ENCODE measurements at places on chromosomes 7 and 10.

DNA sequence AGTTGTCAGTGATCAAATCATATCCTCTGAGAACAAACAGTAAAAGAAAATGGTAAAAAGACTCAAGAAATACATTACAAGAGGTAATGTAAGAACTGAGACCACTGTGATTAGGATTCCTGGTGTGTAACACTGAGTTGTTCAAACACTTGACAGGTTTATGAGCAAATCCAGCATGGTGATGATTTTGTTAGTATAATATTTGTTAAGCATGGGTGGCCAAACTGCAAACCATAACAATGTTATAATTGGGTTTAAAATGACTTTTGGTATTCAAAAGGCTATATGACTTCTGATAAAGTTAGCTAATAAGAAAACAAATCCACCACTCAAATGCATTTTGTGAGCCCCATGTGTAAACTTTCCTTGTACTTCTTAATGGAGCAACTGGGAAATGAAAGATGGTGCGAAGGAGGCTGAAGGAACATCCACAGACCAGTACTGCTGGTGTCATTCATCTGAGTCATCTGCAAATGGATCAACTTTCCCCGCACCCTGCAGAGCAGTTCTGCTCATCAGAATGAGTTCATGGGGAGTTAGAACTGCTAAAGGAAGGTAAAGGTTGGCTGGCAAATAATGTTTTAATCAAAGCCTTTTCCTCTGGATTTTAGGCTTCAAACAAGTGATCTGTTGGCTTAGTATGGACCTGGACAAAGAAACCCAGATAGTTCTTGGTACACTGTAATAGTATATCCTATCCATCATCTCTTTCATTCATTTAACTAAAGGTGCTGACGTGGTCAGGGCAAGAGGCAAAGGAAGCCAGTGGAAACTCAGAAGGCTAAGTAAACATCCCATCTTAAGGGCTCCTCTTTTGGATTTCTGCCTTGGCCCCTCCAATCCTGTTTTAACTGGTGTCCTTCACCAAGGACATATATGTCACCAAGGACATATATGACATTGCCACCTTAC lies 45.0 kb downstream of the AFAP1L2 start:
- no peak for DNase-seq

DNA sequence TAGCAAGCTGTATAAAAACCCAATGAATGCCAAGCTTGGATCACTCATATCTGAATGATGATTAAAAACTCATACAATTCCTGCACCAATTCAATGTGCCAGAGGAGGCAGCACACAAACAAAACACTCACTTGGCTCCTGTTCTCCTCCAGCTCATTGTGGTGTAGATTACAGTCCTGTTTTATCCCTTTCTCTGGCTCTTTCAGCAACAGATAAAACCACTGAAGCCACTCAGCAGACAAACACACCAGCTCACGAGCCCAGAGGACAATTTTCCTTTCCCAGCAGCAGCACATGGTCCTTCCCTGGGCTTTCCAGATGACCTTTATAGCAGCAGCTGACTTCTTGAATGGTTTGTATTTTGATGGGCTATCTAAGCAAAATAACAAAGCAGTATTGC lies 107.3 kb upstream of the STARD3NL start:
- no peak for DNase-seq

GRCh38 chr7:48090095-48090805 lies 1.2 kb downstream of the UPP1 start:
- no peak for DNase-seq

GRCh38 chr10:120516426-120516825 lies 59.4 kb downstream of the PLPP4 start:
- DNase-seq: no peak

DNA sequence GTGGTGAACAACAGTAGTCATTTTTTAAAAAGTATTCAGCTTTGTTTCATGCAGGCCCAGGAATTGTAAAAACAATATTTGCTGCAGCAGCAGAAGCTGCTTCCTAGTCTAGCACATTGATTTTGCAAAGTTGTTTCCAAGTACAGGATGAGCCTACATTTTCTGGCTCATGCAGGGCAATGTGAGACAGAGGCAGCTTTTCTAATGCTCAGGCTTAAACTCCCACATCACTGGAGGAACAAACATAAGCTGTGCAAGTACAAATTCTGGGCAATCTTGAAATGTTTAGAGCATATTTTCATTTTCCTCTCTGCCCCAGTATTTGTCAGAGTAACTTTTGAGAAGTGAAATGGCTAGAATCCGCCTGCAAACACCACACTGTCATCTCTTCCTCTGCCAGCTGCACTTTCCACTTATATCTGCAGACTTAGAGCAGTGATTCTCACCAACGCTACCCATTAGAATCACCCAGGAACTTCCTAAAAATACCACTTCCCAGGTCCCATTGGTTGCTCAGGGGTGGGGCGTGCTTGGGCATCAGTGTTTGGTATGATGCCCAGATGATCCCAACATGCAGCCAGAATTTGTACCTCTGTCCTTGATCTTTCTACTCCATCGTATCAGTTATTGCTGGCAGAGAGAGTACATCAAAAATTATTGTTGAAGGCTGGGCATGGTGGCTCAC lies 304.1 kb upstream of the LRGUK start:
- DNase-seq: no peak

GRCh38 chr7:32163141-32163806 lies 93.1 kb upstream of the PDE1C start:
- no peak for DNase-seq

- no peak for DNase-seq
These were observed 11.9 kb downstream of the YKT6 start for GRCh38 chr7:44212581-44213184.

GRCh38 chr10:110052916-110053315 lies 45.1 kb downstream of the ADD3 start:
- no peak for DNase-seq

DNA sequence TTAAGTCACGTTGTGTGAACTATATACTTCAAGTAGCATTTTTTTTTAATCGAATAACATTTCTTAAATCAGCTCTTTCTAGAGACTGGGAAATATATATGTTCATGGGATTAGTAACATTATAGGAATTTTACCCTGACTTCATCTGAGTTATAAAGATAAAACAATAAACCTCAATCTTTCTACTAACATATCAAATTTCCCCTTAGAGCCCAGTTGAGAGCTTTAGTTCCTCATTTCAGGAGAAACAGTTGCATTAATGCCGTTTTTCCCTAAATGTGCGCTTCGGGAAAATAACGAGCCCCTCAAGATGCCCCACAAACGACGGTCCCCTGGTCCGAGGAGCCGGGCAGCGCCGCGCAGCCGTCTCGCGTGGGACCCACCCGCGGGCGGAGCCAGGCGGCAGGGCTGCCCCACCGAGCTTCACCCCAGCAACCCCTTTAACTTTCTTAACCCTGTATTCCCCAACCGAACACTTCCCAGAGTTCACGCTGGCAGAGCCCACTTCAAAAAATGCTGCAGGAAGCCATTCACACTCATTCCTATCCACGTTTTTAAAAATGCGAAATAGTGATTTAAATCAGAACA lies 152.5 kb upstream of the YAE1 start:
- no peak for DNase-seq

DNA sequence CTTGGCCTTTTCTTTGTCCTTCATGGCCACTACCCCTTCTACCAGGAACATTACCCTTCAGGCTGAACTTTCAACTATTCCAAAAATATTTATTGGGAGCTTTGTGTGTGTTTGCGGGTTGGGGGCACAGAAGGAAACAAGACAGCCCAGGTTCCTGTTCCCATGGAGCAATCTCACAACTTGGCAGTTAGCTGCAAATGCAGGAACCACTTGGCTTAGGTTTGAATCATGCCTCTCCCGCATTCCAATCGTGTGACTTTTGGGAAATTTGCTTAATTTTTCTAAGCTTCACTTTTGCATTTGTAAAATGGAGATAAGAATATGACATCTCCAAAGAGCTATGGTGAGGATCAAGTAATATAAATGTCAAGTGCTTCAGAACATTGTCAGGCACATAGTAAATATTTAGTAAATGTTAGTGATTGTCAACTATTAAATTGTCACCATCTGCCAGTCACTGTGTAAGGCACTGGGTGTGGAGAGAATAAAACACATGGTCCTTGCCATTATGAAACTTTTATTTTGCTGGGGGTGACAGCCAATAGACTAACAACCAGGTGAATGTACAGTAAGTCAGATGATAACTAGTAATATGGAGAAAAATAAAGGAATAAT lies 277.1 kb downstream of the SNX13 start:
- DNase-seq: no peak

- no peak for DNase-seq
These were observed 296.5 kb upstream of the PHF14 start for GRCh38 chr7:10677211-10677610.

- no peak for DNase-seq
These were observed 21.0 kb upstream of the ITGB1 start for GRCh38 chr10:32979041-32979440.

- no peak for DNase-seq
These were observed 80.3 kb upstream of the UCN3 start for GRCh38 chr10:5284311-5285057.

GRCh38 chr7:7321681-7322080 lies 139.3 kb downstream of the C1GALT1 start:
- no peak for DNase-seq

- DNase-seq: no peak
These were observed 1.5 kb downstream of the UNC5B start for GRCh38 chr10:71213761-71214440.

GRCh38 chr10:78954689-78955088 lies 114.1 kb upstream of the ZMIZ1 start:
- no peak for DNase-seq

DNA sequence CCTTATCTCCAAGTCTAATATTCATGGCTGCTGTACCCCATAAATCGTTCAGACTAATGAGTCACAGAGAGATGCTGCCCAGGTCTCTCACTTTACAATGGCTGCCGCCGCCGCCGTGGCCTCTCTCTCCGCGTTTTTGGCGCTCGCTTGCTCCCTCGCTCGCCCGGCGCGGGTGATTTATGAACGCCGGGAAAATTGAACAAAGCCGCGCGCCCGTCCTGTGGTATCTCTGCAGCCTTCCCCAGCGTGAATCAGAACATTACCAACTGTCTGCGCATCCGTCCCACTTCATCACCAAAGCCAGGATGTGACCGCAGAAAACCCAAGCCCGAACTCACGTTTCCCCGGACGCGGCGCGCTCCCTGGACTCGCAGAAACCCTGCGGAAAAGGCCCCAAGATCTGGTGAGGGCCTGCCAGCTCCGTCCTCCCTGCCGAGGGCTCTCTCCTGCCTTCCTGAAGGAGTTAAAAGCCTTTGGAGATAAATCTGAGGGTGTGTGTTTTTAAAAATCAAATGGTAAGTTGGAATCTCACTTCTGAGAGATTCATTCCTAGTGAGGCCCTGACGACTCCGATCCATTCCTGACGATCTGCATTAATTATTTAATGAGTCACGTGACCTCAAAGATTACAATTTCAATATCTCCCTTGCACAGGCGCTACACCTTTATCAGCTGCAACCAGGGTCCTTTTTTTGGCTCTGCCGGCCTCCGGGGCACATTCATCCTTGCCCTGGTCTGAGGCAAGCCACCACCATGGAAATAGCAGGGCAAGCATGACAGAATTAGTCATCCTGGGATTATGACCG lies 6.3 kb downstream of the HOXA4 start:
- DNase-seq: no peak

DNA sequence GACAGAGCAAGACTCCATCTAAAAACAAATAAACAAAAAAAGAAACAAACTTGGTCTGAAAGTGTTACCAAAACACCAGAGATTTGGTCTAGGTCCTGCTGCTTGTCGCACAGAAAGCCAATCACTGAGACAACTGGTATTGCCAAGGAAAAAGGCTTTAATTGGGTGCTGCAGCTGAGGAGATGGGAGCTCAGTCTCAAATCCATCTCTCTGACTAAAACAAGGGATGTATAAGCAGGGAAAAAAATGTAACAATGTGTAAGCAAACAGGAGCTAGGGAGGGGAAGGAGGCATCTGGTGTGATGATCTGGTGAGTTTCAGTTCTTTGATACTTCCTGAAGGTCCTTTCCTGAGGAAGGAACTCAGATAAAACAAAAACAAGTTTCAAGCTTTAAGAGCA lies 8.4 kb upstream of the PDIA4 start:
- no peak for DNase-seq

DNA sequence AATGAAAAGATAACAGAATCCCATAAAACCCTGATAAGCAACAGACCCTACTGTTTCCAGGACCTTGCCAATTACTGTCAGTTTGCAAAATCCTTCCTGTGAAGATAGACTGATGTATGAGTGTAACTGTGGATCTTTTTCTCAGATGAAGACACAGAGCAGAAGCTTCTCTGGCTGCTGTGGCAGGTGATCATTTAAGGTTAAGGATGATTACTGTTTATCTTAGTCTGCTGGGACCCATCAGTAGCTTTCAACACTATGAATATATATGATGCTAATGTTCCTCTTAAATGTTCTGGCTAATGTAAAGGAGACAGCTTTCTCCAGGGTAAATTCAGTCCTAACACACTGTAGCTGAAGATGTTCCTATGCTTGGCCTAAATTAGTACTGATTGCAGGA lies 56.0 kb upstream of the CTTNBP2 start:
- no peak for DNase-seq

DNA sequence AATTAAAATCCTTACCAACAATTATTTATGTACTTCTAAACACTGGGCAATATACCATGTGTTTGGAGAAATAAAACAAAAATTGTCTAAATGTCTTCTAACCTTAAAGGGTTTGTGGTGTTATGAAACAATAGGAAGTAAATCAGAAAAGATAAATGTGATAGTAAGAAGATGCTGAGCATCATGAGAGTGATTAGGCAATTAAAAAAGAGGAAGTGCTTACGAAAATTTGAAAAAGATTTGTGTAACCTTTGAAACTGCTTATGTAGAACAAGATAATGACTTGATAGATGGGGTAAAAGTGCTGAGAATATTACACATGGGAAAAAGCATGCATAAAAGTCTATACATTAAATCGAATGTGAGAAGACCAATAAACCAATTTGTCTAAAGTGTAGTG lies 573.4 kb upstream of the CNTNAP2 start:
- no peak for DNase-seq

DNA sequence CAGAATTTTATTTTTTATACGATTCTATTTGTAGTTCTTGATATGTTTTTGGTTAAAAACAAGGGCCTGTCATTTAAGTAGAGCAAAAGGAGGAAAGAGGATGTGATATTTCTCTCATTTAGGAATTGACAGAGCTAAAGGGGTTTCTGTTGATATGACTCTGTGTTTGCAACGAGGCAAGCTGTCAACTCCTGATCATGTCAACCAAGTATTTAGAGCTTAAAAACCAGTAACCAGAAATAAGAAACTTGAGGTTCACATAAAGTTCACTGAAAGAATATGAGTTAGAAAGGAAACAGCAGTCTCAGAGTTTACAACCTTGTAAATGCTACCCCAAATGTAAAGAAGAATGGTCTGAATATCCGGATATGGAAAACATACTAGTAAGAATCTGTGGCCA lies 434.2 kb downstream of the PARD3 start:
- DNase-seq: no peak

DNA sequence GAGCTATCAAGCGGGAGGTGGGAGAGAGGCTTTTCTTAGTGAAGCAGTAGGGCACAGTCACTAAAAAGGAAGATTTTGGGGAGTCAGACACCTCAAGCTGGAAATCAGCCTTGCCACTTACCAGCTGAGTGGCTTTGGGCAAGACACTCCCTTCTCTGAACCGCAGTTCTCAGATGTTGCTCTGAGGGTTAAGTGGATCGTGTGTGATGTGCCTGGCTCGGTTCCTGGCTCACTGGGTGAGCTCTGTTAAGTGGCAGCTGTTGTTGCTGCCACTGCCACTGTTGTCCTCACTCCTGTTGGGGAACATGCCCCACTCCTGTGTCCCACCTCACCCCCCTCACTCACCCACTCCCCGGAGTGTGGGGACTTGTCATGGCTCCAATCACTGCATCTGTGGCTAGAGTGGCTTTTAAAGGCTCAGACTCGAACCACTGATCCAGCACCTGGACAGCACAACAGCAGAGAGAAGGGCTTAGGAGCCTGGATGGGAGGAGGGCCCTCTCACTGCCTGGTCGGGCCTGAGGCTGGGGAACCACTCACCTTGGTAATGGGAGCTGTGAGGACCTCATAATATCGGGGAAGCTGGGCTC lies 20.0 kb downstream of the PYROXD2 start:
- no peak for DNase-seq
